ENCODE measurements at places on chromosomes 5 and 9.

DNA sequence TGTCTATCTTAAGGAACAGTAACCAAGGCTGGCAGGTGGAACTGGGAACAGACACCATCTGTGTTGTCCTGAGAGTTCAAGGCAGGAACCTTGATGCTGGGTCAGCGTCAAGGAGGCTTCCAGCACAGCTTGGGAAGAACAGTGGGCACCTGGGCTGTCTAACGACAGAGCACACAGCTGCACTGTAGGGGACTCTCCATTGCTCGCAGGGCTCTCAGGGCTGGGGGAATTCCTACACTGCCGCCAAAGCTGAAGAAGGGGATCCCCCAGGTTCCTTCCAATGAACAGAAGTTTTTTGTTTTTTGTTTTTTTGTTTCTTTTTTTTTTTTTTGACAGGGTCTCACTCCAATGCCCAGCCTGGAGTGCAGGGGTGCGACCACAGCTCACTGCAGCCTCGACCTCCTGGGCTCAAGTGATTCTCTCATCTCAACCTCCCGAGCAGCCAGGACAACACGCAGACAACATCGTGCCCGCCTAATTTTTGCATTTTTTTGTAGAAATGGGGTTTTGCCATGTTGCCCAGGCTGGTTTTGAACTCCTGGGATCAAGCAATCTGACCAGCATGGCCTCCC lies 81.9 kb downstream of the PTPN3 start:
- DNase-seq: no peak

DNA sequence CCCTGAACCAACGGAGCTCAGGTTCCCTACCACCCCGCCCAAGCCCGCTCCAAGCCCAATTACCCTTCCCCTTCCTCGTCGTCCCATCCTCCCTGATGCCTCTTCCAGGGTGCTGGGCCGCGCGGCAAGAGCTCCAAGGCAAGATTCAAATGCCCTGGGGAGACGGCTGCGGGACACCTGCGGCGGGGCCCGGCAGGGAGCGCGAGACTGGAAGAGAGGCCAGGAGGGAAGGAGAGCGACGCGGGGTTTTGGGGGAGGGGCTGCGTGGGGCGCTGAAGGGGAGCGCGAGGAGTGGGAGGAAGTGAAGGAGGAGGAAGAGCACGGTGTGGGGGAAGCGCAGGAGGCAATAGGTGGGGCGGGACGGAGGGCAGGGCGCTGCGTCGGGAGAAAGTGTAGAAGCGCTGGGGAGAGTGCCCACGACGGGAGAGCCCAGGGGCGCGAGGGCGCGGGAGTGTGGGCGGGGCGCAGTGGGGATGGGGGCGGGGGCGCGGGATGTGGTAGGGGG lies 975 bp upstream of the NXNL2 start:
- DNase-seq: peak; percentile 62

- no peak for DNase-seq
Observed at GRCh38 chr5:68246802-68247201, 31.2 kb downstream of the PIK3R1 start.

DNA sequence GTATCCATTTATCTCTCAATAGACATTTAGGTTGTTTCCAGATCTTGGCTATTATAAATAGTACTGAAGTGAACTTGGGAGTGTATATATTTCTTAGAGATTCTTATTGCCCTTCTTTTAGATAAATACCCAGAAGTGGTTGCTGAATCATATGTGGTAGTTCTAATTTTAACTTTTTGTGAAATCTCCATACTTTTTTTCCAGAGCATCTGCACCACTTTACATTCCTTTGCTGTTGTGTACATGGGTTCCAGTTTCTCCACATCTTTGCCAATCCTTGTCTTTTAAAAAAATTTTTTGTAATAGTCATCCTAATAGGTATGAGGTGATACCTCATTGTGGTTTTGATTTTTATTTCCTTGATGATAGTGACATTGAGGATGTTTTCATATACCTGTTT lies 303.7 kb downstream of the CCDC171 start:
- peak; percentile 79 for DNase-seq

Measured in fibroblast of upper back skin (primary cell).